ENCODE measurements at places on chromosomes 2 and 18.

GRCh38 chr2:32932825-32933755 is 13.7 kb upstream of the LTBP1 start:
- no peak for DNase-seq

- DNase-seq, result peak; percentile 23
Measured at GRCh38 chr2:189175869-189176433, 3.6 kb downstream of the COL5A2 start.

DNA sequence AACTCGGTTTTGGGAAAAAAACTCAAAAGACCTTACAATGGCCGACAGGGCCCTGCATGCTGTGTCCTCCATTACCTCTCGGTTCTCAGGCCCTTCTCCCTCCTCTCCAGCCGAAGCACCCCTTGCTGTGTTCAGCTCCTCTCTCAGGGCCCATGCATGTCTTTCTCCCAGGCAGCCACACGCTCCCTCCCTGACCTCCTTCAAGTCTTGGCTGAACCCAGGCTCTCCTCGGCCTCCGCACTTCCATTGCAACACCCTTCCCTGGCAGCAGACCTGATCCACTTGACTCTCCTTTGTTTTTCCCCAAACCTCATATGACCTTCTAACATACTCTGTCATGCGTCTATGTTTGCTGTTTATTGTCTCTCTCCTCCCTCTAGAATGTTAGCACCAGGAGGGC is 114.0 kb downstream of the CYP26B1 start:
- no peak for DNase-seq

DNA sequence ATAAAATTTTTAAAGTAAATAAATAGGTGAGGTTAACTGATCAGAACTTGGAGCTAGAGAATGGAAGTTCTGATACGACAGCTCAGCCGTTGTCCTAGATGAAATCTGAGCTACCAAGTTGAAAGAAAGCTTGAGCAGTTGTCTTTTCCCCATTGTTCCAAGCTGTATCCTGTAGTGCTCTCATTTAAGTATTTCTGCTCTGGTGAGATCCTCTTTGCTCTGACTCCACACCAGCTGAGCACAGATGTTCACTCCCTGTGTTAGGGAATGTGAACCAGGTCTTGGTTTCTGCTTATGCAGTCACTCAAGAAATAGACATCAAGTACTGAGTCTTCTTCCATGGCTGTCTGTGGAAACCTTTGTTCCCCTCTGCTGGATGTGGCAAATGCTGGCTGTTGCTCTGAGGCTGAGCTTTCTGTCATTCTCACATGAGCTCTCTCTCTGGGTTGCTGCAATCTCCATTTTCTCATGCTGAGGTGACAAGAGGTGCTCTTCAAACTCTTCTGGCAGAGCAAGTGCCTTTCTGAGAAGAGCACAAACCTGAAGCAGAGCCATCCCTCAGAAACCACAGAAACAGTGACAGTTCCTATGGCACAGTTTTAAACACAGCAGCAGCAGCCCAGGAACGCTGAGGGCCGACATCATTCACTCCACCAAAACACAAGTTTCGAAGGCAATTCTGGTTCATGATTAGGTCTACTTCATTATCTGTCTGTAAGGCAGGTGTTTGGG is 194.1 kb downstream of the SP3 start:
- no peak for DNase-seq

- no peak for DNase-seq
Measured at GRCh38 chr2:39647104-39647765, 18.5 kb upstream of the TMEM178A start.

DNA sequence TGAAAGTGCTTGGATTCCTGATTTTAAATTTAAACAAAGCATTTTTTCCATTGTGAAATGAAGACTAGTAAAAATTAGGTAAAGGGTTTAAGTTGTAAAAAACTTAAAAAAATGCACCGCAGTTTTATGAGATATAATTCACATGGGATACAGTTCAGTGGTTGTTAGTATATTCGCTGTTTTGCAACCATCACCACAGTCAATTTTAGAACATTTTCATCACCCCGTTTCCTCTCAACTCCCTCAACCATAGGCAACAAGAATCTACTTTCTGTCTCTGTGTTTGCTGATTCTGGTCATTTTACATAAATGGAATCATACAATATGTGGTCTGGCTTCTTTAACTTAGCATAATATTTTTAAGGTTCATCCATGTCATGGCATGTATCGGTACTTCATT is 4.0 kb downstream of the DGKD start:
- DNase-seq, result no peak

DNA sequence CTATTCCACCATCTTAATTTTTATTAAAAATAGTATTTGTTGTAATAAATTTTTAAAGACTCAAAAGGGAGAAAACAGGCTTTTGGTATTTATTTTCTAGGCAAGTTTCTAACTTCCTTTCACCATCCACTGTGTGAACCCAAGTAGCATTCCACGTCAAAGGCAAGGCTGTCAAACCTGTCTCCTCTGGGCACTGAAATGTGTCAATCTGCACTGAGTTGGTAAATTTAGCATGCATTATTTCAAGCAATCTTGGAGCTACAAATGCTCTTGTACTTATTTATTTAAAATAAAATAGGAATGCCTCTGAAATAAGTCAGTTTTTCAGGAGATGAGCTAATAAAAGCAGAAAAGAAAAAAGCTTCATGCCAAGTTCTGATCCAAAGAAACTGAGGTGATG is 130.9 kb upstream of the CNTNAP5 start:
- DNase-seq, result no peak

DNA sequence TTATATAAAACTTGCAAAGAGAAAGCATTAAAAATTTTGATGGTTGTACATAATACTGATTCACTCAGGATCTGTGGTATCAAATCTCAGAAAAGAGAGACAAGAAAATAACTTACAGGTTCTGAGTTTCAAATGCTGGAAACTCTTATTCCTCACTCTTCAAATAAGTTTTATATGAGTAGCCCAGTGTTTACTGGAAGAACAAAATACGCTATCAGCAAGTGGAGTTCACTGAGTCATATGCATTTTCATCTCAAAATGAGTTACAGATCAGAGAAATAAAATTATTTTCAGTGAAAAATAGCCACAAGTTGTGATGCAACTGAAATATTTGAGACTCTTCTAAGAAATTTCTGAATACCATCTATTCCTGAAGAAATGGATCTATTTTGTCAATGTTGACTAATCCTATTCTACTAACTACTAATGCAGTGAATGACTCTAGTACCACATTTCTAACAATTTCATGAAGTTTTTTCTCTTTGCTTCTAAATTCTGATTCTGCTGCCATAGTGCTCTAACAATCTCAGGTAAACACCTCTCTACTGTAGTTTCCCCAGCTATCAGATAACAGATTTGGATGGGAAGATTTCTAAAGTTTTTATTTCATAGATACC is 391.7 kb downstream of the ZEB2 start:
- DNase-seq, result no peak

GRCh38 chr2:238855891-238856580 is 8.2 kb downstream of the TWIST2 start:
- no peak for DNase-seq

GRCh38 chr2:158487419-158487818 is 30.7 kb downstream of the PKP4 start:
- DNase-seq, result peak; percentile 65

DNA sequence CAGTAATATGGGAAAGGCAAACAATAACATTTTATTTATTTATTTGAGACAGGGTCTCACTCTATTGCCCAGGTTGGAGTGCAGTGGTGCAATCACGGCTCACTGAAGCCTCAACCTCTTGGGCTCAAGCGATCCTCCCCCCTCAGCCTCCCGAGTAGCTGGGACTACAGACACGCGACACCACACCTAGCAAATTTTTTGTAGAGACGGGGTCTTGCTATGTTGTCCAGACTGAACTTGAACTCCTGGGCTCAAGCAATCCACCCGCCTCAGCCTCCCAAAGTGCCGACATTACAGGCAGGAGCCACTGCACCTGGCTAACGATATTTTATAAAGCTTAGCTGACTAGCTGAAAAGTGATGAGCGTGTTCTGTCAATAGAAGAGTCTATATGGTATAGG is 17.5 kb upstream of the PLEKHH2 start:
- DNase-seq, result no peak

GRCh38 chr2:9498210-9498609 is 23.9 kb downstream of the IAH1 start:
- DNase-seq, result no peak

DNA sequence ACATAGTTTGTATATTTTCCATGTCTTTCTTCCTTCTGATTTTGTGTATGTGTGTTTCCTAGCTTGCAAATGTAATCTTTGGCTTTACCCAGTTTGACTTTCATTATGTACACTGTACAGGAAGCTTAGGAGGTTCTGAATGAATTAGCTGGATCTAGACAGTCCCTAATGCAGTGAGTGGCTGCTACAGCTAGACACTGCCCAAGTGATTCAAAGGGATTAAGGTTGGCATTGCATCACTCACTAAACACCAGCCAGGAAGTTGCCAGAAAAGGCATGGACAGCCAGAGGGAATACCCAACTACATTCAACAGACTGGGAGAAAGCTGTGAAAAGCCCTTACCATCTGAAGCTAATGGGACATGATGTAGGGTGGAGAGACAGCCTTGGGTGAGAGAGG is 316.0 kb upstream of the MEX3C start:
- no peak for DNase-seq

DNA sequence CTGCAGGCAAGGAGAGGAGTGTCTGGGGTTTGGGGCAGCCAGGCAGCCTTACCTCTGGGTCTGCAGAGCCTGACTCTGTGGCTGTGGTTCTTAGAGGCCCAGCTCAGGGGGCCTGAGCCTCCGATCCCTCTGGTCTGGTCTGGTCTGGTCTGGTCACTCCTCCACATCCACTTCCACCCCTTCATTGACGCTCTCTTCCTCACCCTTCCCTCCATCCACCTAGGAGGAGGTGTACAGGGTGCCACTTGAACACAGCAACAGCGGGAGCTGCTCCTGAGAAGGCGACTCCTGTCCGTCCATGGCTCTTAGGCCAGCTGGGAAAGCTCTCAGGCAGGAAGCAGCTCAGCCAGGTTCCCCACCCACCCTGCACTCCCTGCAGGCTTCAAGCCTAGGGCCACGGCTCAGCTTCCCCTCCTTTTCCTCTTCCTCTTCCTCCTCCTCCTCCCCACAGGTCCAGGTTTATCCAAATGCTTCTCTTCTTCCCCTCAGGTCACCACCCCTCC is 16.9 kb downstream of the GPR55 start:
- no peak for DNase-seq

- no peak for DNase-seq
Measured at GRCh38 chr2:174595116-174595809, 2.3 kb downstream of the WIPF1 start.

DNA sequence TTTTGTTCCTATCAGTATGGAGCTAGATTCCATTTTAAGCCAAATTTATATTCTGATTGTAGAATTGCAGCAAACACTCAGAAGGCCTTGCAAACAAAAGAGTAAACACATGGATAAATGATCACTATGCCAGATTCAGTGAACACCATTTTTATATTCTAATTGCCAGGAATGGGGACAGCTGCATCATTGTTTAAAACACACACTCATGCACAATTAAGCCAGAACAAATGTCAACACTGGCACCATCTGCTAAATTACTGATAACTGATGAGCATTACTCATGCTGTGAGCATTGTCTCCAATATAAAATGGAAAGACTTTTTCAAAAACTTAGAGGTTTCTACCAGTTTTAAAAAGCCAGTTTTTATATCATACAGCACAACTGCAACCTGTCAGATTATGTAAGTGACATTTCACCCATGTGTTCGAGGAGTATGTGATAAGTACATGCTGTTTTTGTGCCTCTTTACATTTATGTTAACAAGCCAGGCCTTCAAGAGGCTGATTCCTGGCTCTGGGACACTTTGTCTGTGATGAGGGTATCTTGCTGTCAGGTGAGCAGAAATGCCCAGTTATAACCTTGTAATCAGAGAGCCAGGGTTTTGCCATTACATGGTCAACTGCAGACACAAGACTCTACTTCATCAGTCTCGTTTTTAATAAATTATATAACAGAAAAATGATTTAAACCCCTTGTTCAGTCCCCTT is 4.4 kb upstream of the ST8SIA5 start:
- DNase-seq, result no peak

- DNase-seq, result no peak
Measured at GRCh38 chr2:210496512-210496911, 20.0 kb upstream of the LANCL1 start.

- no peak for DNase-seq
Measured at GRCh38 chr18:74524097-74524496, 10.2 kb upstream of the CNDP1 start.

DNA sequence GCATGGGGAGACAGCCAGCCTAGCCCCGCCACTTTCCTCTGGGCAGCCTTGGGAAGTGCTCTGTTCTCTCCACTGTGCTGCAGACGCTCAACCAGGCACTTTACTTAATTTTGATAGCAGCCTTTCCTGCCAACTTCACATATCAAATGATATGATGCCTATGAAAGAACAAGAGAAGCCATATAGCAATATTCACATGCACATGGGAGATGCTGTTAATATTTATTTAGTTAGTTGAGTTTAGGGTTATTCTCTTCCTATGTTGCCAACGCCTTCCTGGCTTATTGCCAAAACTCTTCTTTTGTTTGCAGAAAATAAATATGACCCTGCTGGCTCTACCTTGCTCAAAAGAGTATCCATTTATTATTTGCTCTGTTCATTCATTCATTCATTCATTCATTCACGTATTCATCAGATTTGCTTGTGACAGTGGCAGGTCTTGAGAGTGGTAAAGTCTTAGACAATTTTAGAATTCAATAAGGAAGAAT is 99.3 kb downstream of the GATA6 start:
- no peak for DNase-seq

DNA sequence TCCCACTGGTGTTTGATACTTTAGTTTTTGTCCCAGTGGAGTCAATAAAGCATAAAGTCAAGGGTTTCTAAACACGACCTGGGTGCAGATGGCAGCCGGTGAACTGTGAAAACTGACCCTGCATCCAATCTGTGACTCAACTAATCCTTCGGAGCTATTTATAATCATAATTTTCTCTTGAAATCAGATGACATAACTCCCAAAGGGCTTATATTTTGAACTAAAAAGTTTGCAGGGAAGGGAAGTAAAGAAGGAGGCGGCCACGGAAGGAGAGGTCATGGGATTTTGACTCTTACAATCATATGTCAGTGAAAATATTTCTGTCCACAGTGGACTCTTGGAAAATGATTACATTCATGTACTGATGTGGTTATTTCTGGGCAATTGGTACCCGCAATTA is 178.5 kb downstream of the PDE1A start:
- no peak for DNase-seq

DNA sequence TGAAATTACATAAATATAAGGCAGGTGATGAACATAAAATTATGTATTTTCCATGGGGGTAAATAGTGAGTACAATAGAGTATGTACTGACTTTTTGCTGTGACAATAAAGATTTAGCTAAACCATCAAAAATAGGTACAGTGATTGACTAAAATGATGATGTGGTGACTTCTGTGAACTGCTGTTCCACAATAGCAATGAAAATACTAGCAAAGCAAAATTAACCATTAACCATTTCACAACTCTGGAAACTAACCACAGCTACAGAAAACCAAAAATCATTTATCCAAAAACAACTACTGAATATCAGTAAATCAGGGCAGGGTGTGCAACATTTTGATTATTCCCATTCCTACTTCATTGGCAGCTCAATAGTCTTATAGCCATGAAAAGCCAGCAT is 161.4 kb upstream of the GYPC start:
- DNase-seq, result no peak

Measured in HCEC 1CT (cell line).